ENCODE measurements at places on chromosomes 3 and 15.

GRCh38 chr15:68364028-68364659 lies 67.8 kb downstream of the ITGA11 start:
- no peak for DNase-seq

DNA sequence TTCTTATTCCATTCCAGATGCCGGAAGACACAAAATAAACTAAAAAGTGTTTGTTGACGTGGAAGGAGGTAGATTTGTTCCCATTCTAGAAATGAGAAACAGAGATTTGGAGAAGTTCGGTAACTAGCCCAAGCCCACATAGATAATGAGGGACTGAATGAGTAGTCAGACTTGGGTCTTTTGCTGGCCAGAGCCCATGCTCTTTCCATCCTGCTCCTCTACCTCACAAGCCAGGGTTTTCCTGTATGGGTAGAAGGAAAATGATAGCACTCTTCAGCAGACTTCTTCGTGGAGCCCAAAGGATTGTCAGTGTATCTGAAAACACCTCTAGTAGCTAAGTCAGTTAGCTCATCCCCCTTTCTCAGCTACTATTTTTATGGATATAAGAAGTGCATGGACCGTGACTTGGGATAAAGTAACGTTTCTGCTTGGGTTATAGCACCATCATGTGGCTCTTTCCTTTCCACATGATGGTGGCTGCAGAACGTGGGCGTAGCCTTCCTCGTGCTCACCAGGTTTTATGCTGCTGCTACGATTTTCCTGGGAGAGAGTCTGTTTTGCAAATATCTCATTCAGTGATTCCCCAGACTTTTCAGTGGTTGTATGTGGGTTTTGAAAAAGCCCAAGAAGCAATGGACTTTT lies 84.6 kb downstream of the DGKG start:
- DNase-seq = peak; percentile 25

- DNase-seq = no peak
Measured at GRCh38 chr3:69536306-69537020, 150.6 kb upstream of the FRMD4B start.

GRCh38 chr15:96162322-96162721 lies 168.2 kb upstream of the NR2F2 start:
- DNase-seq = no peak

- peak; percentile 23 for DNase-seq
Measured at GRCh38 chr3:193347521-193348501, 30.7 kb downstream of the ATP13A5 start.

DNA sequence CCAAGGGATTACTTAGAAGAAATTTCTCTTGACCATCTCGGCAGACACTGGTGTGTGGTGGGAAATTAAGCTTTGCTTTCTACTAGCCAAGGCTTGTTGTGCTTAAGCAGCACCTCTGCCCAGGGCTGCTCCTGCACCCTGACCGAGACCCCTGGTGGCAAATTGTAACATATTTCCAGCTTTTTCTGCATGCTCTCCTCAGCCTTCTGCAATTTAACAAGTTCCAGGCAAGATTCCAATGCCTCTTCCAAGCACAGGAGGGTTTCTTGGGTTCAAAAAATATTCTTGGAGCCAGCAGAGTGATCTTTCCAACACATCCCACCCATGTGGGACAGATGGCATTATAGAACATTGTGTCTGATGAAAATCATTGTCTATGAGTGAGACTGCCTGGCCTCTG lies 210.5 kb downstream of the CLSTN2 start:
- DNase-seq = no peak

DNA sequence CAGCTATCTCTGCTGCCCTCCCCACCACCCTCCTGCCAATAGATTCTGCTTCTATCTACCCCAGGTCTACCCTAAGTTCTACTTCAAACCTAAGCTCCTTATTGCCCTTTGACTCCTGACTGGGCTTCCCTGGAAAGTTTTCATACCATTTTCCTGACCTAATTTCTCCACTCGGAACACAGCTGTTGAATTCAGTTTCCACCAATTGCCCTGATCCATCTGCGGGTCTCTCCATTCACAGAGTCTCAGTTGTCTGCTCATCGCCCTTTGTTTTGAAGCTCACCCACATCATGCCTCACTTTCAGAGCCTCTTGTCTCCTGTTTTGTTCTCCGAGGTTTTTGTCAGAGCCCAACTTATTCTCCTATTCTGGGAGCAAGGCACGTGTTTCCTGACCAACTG lies 56.8 kb upstream of the ABI3BP start:
- no peak for DNase-seq

DNA sequence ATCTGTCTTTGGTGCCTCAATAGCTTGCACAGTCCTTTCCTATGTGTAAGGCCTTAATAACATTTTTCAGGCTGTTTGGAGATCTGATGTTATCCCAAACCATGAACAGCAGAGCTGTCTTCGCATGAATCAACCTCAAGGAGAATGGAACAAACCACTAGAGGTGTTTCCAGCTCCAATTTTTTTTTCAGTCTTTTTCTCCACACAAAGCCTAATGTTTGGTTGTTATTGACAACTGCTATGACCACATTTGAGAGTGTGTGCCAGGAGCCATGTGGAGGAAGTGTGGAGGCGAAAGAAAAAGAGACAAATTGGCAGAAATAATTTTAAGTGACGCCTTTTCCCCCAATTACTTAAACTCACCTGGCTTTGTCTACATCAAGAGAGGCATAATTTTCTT lies 38.7 kb downstream of the RTP4 start:
- no peak for DNase-seq

DNA sequence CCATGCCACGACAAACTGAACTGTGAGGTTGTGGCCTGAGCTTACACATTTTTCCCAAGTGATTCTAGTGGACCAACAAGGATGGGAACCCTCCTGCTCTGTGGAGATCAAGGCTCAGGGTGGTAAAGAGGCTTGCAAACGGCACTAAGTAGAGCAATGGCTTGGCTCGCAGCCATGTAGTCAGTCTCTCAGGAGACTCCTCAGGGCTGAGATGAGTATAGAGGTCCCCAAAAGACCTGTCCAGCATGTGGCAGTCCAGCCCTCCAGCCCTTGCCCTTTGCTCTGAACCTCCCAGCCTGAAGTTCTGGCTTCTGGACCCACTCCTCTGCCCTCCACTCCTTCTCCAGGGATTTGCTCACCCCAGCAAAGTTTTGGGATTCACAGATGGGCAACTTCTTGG lies 8.3 kb upstream of the CAMP start:
- no peak for DNase-seq

GRCh38 chr3:23865595-23866396 lies 51.0 kb downstream of the NKIRAS1 start:
- DNase-seq = no peak

GRCh38 chr3:97432914-97433313 lies 331.6 kb upstream of the ARL6 start:
- no peak for DNase-seq

- DNase-seq = no peak
Measured at GRCh38 chr15:88505721-88506120, 38.2 kb downstream of the MRPS11 start.

GRCh38 chr3:179970746-179971145 lies 66.0 kb downstream of the PEX5L start:
- DNase-seq = peak; percentile 90

- no peak for DNase-seq
Measured at GRCh38 chr3:148873270-148873927, 8.3 kb downstream of the CPA3 start.

- DNase-seq = no peak
Measured at GRCh38 chr3:167437428-167438139, 36.3 kb downstream of the SERPINI2 start.

GRCh38 chr3:32340611-32341365 lies 50.9 kb upstream of the CMTM7 start:
- no peak for DNase-seq

DNA sequence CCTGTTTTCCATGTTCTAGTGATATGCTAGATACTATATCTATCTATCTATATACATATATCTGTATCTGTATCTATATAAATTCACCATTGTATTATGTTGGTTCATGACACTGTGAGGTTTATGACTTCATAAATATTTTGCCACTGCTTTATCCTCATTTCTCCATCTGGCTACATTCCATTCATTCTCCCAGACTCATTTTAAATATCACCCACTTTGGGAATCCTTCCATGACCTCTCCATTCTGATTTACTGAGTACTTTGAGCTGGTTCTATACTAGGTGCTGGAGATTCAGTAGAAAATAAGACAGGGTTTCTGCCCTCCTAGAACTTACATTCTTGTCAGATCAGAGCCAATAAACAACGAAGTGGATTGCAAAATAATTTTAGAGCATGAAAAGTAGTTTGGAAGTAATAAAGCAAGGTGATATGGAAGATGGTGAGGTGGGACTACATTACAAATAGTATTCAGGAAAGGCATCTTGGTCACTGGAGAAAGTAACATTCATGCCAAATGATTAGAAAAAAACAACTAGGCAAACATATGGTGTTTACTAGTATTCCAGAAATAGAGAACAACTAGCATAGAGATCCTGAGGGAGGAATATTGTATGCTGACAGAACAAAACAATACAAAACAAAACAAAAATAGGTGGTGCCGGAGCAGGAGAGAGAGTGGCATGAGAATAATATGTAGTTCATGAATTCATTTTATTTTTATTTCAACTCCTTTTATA lies 11.6 kb upstream of the PLSCR4 start:
- DNase-seq = no peak

- DNase-seq = no peak
Measured at GRCh38 chr15:23022156-23022555, 17.2 kb downstream of the TUBGCP5 start.

GRCh38 chr15:27906802-27907201 lies 192.3 kb downstream of the OCA2 start:
- peak; percentile 27 for DNase-seq

- DNase-seq = no peak
Measured at GRCh38 chr3:153008226-153008625, 153.8 kb upstream of the RAP2B start.

- no peak for DNase-seq
Measured at GRCh38 chr3:53027254-53027844, 18.5 kb downstream of the SFMBT1 start.

- DNase-seq = no peak
Measured at GRCh38 chr15:57061281-57061680, 142.8 kb downstream of the TCF12 start.

DNA sequence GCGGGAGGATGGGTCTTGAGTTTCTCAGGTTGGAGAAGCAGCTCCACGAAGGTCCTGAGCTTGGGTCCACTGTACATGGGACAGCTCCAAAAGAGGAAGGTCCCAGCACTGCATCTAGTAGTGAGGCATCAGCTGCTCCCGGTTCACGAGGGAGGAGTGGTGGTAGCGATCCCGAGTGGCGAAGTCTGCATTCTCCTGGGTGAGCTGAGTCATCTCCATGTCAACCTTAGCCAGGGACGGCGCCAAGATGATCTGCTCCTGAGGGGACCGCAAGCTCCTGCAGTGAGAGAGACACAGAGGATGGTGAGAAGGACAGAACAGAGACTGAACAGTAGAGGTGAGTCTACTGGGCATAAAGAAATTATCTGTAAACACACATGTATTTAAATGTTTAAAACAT lies 28.0 kb upstream of the HEG1 start:
- DNase-seq = no peak

DNA sequence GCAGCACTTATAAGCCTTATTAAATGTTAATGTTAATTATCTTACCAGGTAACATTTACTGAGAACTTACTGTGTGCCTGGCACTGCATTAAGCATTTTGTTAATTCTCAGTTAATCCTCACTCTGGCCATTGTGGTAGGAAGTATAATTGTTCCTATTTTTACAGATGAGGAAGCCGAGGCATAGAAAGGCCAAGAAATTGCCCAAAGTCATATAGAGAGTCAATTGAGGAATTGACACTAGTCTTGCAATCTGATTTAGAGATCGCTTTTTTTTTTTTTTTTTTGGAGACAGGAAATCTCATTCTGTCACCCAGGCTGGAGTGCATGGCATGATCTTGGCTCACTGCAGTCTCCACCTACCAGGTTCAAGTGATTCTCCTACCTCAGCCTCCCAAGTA lies 132.6 kb upstream of the PROK2 start:
- no peak for DNase-seq

GRCh38 chr3:170056710-170057454 lies 19.1 kb downstream of the GPR160 start:
- no peak for DNase-seq

GRCh38 chr15:70525551-70525950 lies 237.8 kb downstream of the UACA start:
- DNase-seq = no peak

- DNase-seq = no peak
Measured at GRCh38 chr3:15217841-15218267, 11.8 kb downstream of the CAPN7 start.

GRCh38 chr3:104556372-104557078 lies 810.2 kb upstream of the ALCAM start:
- DNase-seq = no peak

GRCh38 chr3:69749461-69749860 lies 10.2 kb downstream of the MITF start:
- DNase-seq = no peak

GRCh38 chr3:144102421-144102820 lies 130.8 kb downstream of the DIPK2A start:
- no peak for DNase-seq

DNA sequence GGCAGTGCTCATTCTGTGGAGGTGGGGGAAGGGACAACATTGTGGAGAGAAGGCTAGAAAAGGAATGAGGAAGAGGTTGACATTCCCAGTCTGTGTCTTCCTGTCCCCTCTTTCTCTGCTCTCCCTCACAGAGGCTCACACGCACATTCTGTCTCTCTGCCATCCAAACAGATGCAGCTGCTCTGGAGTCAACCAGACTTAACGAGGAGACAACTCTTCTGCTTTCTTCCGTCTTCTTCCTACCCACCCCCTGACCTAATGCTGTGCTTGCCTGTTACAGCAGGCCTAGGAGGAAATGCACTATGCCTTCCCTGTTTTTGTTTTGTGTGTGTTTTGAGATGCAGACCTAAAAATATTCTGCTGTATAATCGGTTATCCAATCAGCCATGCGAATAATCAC lies 121.9 kb downstream of the CACNA1D start:
- peak; percentile 61 for DNase-seq

DNA sequence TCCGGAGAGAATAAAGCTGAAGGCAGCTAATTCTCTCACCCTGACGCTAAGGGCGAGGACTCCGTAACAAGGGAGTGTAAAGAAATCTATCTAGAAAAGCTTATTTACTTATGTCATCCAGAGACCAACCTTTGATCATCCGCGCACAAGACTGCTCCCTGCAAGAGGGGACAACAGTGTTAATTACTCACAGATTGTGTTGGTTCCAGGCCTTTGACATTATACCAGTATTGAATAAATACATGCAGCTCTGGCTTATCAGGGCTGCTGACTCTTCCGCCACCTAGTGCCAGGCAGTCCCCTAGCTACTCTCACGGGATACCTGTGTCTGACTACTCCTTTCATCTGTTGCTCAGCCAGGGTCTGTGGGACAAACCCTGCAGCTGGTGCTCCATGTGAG lies 211.7 kb downstream of the DTWD1 start:
- DNase-seq = peak; percentile 30

- no peak for DNase-seq
Measured at GRCh38 chr3:65837604-65838003, 201.1 kb downstream of the MAGI1 start.

- no peak for DNase-seq
Measured at GRCh38 chr15:92149465-92149864, 244.2 kb upstream of the ST8SIA2 start.
